ENCODE measurements at places on chromosomes 12 and 14.

DNA sequence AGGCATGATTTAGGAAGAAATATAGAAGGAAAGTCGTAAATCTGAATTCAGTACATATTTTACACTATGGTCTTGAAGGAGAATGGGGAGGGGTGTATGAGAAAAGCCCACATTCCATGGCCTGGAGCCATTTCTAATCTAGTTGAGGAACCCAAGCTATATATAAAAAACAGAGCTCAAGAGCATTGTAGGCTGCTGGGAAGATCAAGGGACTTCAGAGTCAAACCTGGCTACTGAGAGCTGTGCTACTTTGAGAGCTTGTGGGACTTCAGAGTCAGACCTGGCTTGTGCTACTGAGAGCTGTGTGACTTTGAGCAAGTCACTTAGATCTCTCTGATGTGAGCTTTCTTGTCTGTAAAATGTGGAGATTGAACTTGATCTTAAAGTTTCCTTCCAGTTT lies 58.7 kb downstream of the TBK1 start:
- DNase-seq, result no peak

GRCh38 chr14:76467711-76468155 lies 91.8 kb downstream of the ESRRB start:
- DNase-seq, result no peak

DNA sequence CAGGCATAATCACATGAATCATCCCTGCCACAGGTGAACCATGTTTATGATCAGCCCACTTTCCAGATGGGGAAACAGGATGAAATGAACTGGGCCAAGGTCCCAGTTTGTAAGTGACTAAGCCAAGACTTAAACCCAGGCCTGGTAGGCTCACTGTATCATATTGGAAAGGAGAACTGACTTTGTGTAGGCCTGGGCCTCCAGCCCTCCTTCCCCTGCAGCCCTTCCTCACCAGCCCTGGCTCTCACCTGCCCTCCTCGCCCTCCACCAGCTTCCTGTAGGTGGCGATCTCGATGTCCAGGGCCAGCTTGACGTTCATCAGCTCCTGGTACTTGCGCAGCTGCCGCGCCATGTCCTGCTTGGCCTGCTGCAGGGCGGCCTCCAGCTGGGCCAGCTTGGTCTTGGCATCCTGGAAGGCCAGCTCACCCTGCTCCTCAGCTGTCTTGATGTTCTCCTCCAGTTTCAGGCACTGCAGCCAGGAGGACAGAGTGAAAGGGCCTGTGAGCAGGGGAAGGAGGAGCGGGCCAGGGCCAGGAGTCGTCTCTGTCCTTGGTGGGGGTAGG lies 19.8 kb downstream of the KRT80 start:
- peak; percentile 63 for DNase-seq

DNA sequence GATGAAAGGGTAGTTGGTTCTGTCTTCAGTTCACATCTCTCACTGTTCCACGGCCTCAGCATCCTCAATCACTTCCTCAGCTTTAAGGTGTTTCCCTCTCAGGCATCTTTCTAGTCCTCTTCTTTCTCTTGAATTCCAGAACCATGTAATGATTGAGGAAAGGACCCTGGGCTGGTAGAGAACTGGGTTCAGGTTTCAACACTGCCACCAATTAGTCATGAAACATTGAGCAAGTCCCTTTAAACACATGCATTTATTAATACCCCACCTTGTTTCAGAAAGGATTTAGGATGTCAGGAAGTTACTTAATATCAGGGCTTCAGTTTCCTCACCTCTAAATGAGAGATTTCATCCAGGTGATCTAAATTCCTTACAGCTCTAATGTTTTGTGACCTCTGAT lies 7.2 kb downstream of the DMAC2L start:
- no peak for DNase-seq

GRCh38 chr12:47757840-47758583 lies 668 bp downstream of the RAPGEF3 start:
- peak; percentile 39 for DNase-seq

GRCh38 chr14:42869681-42870080 lies 1263.0 kb downstream of the LRFN5 start:
- no peak for DNase-seq

DNA sequence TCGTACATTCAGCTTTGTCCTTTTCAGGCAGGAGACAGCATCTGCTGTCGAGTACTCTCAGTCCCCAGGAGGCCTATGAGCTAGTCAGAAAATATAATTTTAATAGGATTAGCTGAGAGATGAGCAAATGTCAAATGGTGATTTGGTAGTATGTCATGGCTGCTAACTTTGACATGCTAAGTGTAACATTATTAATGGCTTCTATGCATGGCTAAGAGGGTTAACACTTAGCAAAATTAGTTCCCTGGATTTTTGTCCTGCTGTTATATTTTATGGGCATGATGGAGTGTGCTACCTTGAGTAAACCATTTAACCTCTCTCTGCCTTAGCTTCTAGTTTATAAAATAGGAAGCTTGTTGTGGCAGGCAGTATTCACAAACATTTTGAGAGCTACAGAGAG lies 2.9 kb upstream of the PCNX1 start:
- no peak for DNase-seq

GRCh38 chr12:13091832-13092231 lies 11.6 kb downstream of the GSG1 start:
- no peak for DNase-seq

DNA sequence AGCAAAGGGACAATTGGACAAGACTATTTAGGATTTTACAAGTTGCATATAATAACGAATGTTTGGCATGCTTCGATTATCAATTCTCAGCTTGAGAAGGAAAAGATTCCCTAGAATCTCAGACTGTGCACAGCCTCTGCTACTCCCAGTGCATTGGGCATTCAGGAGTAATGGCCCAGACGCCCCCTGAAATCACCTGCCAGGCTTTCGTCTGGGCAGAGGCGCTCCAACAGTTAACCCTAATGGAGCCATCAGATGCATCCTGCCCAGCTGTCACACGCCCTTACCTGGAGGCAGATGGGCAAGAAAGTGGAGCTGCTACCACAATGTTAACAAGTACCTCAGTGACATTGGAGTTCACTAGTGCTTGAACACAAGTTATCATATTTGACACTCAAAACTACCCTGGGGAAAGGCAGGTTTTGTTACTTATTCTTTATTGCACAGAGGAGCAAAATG lies 927 bp upstream of the LRP6 start:
- peak; percentile 41 for DNase-seq

All from HT-29 (cell line).